ENCODE measurements at places on chromosomes 1 and 21.

GRCh38 chr1:212555426-212555825, 53.1 kb upstream of the ATF3 start:
- no peak for DNase-seq

- DNase-seq, result no peak
These were observed 8.6 kb downstream of the SLC37A1 start for GRCh38 chr21:42522271-42522670.

DNA sequence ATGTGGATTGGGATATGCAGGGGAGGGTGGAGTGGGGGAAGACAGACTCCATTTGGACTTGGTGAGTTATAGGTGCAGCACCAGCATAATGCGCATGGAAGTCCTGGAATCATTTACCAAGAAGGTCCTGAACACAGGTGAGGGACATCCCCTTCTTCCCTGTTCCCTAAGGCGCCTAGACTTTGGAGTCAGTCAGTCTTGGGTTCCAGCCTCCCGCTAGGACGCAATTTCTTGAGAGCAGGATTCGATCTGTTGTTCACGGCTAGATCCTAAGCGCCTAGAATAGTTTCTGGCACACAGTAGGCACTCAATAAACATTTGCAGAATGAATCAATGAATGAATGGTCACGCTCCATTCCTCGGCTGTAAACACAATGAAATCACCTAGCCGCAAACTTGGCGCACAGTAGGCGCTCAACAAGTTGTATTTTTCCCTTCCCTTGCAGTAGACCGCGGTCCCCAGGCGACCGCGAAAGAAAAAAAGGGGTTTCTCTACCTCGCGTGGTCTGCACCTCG, 1.0 kb upstream of the AK4 start:
- no peak for DNase-seq

- DNase-seq, result no peak
These were observed 42.2 kb downstream of the NTNG1 start for GRCh38 chr1:107183011-107183410.

GRCh38 chr1:39105061-39105840, 79.1 kb downstream of the NDUFS5 start:
- DNase-seq, result peak; percentile 63

DNA sequence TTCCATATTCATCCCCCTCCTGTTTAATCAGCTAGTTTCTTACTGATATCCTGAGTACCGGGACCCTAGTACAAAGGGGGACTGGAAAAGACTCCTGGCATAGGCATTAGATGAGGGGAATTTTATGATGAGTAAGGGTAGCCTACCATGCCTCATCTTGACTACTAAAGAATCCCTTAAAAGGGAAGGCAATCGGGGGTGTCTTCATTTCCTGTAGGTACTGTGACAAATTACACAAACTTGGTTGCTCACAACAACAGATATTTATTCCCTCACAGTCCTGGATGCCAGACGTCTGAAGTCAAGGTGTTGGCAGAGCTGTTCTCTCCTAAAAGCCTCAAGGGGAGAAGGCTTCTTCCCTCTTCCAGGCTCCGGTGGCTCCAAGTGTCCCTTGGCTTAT, 28.9 kb upstream of the RUNX1 start:
- no peak for DNase-seq

DNA sequence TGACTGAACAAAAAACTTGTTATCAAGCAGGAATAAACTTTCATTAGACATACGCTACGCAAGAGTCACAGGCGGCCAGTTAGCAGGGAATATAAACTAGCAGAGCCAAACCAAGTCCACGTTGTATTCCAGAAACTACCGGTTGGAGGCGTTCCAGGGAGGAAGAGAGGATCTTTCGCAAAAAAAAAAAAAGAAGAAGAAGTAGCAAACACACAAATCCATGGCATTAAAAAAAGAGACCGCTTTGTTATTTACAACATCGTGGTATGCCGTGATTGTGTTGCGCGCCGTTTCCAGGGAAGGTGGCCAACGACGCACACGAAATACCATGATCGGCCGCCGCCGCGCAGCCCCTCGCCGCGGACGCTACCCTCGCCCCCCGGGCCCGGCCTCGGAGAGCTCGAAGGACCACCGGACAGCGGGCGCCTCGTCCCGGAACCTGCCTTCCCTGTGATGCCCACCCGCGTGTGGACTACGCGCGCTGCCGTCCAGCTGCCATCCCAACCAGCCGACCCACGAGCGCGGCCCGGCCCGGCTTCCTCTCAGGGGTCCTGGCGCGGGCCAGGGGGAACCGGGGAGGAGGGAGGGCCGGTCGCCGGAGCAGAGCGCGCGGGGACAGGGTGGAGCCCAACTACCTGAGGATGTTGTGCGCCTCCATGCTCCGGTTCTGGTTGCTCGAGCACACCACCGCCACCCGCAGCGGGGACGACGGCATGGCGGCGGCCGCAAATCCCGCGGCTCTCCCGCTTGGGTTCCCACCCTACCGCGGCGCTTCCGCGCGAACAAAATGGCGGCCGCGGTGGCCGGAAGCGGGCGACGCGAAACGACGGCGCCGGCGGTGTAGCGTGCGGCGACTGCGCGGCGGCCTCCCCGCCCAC, 581 bp downstream of the SSU72 start:
- peak; percentile 35 for DNase-seq

DNA sequence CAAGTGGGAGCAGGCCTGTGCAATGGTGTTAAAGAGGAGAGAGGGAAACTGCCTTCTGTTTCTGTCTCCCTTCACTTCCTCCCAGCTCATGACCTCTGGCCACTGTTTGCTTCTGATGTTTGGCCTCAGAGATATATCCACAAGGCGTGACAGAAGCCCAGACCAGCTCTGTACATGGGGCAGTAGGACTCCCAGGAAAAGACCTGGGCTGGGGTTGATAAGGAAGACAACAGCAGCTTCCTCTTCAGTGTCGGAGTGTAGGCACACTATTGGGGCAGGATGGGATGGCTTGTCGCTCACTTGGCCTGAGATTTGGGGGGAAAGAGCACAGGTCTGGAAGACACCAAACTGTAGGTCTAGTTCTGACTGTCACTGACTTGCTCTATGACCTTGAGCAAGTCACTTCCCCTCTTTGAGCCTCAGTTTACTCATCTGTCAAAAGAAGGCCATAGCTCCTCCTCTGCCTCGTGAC, 67.8 kb upstream of the KLHDC7A start:
- DNase-seq, result no peak

GRCh38 chr1:64337926-64338325, 132.0 kb upstream of the CACHD1 start:
- DNase-seq, result no peak

- no peak for DNase-seq
These were observed 31.0 kb upstream of the EFCAB14 start for GRCh38 chr1:46749921-46750404.

DNA sequence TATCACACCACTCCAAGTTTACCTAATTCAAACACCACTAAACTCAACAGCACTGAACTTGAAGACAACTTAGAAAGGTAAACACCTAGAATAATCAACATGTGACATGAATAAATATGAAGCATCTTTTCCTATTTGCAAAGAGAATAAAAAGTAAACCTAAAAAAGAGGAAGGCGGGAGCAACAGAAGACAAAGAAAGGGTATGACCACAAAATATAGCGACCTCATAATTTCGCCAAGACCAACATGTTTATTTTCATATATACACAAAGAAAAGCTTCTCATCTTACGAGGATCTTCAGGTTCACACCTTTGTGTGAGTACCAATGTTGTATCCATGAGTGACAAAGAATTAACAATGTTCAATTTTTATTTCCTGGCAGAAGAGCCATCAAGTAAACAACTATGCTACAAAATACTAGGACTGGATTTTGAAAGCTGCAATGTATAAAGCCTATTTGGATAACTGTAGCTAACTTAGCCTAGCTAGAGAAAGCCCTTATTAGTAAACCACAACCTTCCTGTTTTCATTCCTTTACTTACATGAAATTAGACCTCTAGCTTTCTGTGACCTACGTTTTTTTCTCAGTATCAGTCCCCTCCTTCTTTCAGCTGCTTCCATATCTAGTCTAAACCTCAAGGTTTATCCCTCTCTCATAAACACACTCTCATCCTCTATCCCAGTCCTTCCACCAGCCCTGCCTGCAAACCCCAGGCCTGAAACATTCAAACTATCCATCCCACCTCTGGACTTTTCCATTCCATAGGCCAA, 21.3 kb upstream of the PHTF1 start:
- DNase-seq, result no peak

DNA sequence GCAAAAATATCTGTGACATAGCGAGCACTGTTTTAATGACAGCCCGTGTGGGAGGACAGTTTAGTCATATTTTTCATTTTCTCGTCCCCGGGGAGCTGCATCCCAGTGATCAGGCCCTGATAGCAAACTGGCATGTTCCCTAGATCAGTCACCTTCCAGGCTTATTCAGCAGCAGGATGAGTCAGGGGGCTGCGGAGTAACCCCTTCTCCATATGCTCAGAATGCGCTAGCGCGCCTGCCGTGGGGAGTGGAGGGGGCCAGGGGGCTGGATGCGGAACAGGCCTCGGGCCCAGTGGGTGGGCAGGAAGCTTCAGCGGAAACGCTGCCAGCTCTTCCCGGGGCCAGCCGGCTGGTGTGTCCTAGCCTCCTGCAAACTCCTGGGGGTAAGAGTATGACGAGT, 94.0 kb downstream of the KCND3 start:
- DNase-seq, result no peak

GRCh38 chr1:77282187-77282865, 507 bp downstream of the AK5 start:
- no peak for DNase-seq

GRCh38 chr1:159173320-159173719, 1.9 kb downstream of the CADM3 start:
- no peak for DNase-seq

- no peak for DNase-seq
These were observed 44.1 kb downstream of the SLC5A9 start for GRCh38 chr1:48266576-48266975.

- DNase-seq, result no peak
These were observed 8.6 kb upstream of the ACBD3 start for GRCh38 chr1:226195144-226195543.

DNA sequence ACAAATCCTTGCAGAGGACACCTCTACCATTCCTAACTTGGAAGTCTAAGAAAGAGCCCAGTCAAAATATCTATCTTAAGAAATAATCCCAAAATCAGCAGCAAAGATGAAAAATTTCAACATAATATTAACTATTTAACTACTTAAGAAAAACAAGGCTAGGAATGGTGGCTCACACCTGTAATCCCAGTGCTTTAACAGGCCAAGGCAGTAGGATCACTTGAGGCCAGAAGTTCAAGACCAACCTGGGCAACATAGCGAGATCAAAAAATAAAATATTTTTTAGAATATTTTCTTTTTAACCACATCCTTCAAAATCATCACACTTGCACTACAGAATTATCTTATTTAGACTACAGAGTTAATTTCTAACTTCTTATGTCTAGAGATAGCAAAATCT, 4.9 kb downstream of the CNN3 start:
- DNase-seq, result no peak

- DNase-seq, result no peak
These were observed 46.6 kb downstream of the SSBP3 start for GRCh38 chr1:54359393-54360162.

DNA sequence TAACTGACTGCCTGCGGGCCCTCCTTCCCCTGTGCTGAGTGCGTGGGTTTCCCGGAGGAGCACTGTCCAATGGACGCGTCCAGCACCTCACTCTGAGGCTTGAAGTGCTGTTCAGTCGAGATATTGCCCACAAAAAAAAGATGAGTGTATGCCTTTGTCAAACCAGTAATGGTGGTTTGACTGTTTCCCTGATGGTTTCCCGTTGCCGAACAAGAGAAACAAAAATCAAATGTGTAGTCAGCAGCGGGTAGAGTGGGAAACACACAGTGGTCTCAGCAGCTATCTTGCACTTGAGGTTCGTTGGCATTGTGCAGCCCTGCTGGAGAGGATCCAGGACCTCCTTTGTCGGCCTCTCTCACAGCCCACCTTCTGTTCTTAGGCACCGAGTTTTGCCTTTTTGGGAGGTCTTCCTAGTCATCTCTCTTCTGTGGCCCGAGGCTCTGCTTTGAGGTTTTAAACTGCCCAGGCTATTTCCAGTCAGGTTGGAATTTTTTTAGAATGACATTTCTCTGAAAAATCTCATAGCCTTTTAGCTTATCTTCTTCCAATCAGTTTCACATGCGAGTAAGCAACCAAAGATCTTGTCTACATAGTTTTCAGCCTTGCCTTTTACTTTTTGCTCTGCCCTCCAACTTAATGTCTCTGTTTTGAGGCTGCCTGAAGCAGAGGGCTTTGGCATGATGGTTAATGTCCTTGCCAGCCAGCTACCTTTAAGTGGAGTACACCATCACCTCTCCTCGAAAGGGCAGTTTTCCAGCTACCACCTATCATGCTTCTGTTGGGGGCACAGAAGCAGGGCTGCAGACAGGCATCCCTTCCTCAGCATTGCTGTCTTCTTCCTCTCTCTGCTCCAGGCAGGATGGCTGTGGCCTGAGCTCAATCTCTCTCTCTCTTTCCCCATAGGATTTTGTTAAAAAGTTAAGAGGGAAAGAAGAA, 132.3 kb downstream of the URB2 start:
- no peak for DNase-seq

- peak; percentile 87 for DNase-seq
These were observed at the start of gene VPS45 for GRCh38 chr1:150067184-150068108. TSS of gene VPS45 (plus strand) at chr1:150067776. CDS start at chr1:150067858, 82 bp downstream.

DNA sequence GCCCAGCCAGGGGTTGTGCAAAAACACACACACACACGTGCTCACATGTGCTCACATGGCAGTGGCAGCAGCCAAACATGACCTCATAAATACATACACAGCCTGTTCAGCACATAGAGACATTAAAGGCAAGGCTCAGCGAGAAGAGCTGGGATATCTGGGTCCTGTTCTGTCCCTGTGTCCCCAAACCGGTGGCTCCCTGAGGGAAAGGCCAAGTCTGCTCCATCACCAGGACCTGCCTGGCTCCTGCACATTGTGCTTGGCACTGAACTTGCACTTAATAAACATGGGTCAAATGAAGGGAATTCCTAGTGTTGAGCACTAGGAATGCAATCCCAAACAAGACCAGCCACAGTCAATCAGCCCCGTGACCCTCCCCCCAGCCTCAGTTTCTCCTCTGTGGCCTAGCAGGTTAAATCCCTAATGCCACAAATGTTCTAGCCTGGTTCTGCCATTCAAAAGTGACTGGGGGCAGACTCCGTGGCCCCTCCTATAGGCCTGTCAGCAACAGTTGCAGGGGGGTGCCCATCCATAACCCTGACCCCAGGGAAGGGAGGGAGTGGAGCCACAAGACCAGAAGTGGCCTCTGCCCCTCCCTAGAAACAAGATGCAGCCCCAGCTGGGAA, 160.9 kb upstream of the VAMP3 start:
- no peak for DNase-seq

DNA sequence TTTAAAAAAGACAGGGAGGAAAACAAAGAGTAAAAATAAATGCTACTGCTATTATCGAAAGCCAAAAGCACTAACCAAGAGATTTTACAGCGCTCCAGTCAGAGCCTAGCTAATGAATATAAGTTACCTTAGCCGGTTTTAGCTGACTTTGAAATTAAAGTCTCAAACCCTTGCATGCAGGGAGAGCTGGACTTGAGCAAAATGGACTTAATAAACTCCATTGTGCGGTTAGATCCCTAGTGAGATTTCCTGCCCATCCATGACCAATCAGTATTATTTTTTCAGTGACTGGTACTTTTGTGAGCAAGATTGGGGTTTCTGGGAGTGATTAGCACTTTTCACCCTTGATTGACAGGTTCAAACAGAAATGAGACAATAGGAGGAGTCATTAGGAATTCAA, 333.4 kb upstream of the ADGRL2 start:
- DNase-seq, result no peak

GRCh38 chr21:36325373-36326010, 5.5 kb downstream of the MORC3 start:
- no peak for DNase-seq

Measured in stimulated activated CD4-positive, alpha-beta T cell treated with anti-CD3 and anti-CD28 coated beads, TNF-alpha, amount 100 ng/mL, for 24 hours (primary cell).